Esophagus squamous epithelium (tissue), 5 donors: ENCODE measurements at places on chromosomes 16 and 17.

DNA sequence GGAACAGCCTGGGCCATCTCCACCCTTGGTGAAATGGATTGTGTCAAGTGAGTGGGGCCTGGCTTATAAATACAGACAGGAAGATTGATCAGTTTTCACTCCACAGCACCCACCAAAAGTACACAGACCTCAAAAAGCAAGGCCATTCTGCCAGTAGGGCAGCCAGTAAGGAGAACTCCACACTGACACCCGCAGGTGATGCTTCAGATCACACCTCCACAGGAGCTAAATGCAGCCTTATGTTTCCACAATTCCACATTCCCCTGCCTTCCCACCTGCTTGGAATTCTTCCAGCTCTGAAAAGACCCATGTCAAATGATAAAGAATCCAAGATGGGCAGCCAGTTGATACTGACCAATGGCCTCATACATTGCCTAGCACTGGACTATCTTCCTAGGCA is 191.1 kb downstream of the ZFHX3 start:
- no peak for DNase-seq

GRCh38 chr17:61689610-61690180 is 98.7 kb upstream of the NACA2 start:
- DNase-seq = no peak

DNA sequence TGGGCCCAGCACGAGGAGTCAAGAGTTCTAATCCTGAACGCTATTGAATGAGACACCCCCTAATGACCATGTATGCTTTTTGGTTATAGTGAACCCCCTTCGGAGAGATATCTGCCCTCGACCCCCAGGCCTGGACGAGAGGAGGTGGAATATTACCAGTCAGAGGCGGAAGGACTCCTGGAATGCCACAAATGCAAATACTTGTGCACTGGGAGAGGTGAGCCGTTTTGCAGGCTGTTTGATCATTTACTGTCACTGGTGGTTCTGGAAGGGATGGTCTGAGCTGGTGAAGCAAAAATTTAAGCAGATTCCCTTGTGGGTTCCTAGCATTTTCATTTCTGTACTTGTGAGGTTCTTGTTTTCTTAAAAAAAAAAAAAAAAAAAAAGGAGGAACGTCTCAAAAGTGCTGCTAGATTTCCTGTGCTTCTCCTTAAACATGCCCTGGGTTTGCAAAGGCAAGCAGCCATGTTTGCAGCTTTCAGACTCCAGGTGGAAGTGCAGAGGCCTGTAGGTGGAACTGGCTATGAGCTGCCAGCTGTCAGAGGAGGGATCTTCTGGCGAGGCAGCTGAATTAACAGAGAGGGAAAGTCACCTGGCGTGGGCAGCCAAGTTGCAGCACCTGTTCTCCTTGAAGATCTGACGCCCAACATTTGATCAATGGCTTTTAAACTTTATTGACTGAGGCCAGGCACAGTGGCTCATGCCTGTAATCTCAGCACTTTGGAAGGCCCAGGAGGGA is 3.5 kb downstream of the MARVELD3 start:
- no peak for DNase-seq

DNA sequence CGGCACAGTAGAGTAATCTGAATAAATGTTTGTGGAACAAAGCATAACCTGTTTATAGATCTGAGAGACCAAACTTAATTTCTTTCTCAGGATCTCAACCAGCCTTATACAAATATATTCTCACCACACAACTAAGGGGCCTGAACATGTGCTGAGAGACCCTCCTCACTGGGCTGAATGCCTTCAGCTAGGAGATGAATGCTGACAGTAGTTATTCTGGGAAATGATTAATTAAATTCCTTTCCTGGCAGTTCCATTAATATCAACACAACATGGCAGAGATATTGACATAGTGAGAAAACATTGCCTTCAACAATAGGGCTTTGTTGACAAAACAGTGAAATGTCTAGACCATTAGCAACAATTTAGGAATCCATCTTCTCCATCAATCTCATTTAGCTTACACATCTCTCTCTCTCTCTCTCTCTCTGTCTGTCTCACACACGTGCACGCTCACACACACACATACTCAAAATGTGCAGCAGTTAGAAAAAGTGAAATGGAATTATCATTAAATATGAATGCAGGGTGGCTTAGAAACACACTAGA is 780.8 kb upstream of the CDH8 start:
- DNase-seq = no peak

GRCh38 chr17:34981538-34982241 is 1.4 kb downstream of the LIG3 start:
- no peak for DNase-seq

- no peak for DNase-seq
Measured at GRCh38 chr17:52762147-52762793, 603.8 kb upstream of the CA10 start.
